ENCODE measurements at places on chromosomes 12 and 14.

DNA sequence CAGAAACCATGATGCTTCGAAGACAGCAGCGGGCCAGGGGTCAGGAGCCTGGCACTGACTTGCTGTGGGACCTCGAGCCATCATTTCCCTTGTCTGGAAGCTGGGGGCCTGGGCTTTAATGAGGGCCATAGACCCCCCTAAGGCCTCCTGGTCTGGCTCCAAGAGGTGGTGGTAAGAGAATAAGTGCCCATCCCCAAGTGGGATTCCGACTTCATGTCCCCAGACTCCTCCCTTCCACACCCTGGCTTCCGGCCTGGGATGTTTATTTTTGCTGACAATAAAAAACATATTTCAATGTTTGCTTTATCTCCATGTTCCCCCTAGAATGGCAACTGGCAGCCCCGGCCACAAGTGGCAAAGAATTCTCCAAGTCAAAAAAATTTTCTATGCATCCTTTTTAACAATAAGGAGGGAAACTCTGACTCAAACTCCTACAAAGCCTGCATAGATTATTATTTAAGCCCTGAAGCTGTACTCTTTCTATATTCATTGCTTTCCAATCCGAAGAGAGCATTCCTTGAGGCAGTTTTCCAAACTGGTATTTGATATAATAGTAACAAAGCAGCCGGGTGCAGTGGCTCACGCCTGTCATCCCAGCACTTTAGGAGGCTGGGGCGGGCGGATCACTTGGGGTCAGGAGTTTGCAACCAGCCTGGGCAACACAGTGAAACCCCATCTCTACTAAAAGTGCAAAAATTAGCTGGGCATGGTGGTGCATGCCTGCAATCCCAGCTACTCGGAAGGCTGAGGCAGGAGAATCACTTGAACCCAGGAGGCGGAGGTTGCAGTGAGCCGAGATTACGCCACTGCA lies 84.0 kb downstream of the ITPK1 start:
- no peak for DNase-seq

- no peak for DNase-seq
These were observed 14.0 kb upstream of the NDUFA12 start for GRCh38 chr12:95017482-95017881.

DNA sequence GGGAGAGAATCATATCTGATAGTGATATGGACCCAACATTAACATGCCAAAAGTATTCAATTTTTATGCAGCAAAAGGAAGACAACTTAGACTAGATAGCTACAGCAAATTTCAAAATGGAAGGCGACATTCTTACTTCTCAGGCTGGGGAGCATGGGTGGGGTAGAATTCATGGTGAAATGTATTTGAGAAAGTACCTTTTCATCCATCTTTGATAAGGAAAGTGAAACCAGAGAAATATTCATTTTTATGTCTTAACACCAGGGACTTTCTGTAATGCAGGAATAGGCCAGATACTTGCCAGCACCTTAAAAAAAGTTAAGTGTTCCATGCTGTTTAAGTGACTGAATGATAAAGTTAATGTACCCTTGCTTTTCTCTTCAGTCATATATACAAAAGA lies 13.4 kb downstream of the BTG1 start:
- no peak for DNase-seq

GRCh38 chr12:9742661-9743060 lies 9.8 kb upstream of the CLECL1 start:
- DNase-seq = no peak

GRCh38 chr12:51890511-51891171 lies 2.7 kb downstream of the ANKRD33 start:
- no peak for DNase-seq

GRCh38 chr14:39029789-39030188 lies 73.2 kb downstream of the SEC23A start:
- DNase-seq = no peak

GRCh38 chr12:46554460-46554859 lies 181.9 kb upstream of the SLC38A2 start:
- no peak for DNase-seq

GRCh38 chr14:54443981-54444380 lies 2.8 kb upstream of the CNIH1 start:
- no peak for DNase-seq
